ENCODE measurements at places on chromosomes 6 and 20.

DNA sequence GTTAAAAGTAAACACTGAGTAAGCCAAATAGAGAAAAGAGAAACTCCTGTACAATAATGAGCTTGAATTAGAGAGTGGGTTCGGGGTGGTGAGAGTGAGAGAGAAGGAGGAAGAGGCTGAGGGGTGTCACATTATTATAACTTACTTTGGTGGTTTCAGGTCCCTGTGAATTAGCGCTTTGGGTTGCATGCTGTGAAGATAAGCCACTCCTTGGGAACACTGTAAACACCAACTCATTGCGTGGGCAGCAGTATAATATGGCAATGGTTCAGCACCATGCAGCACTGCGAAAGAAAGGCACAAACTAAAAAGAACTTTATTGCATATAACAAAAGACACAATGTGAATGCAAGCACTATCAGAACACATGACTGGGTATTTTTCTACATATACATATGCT is 26.9 kb downstream of the MAP3K7 start:
- DNase-seq, result no peak

- no peak for DNase-seq
These were observed 6.7 kb downstream of the SNAI1 start for GRCh38 chr20:49989234-49990065.

- no peak for DNase-seq
These were observed 51.3 kb upstream of the ARMC2 start for GRCh38 chr6:108796875-108797274.

GRCh38 chr20:44247586-44248409 is 690 bp downstream of the GDAP1L1 start:
- no peak for DNase-seq

GRCh38 chr6:130517444-130517931 is 151.7 kb downstream of the TMEM200A start:
- DNase-seq, result no peak

DNA sequence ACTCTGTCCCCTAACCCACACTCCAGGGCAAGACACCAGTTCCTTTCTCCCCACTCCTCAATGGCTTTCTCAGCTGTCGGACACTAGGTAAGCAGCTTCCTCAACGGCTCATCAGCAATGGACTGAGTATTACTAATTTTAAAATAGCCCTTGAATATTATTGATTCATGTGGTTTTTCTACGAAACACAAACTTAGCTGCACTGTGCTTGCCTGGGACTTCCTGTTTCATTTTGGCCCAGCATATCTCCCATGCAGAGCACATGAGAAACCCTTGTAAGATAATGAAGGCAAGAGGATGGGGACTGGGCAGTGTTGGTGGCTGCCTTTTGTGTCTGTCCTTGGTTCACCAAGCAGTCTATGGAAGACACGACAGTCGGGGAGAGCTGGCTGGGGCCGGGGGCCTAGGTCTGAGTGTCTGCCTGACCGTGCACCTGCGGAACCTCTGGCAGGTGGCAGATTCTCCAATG is 48.9 kb downstream of the RNASET2 start:
- DNase-seq, result no peak

- DNase-seq, result peak; percentile 87
These were observed 91.4 kb upstream of the NEDD9 start for GRCh38 chr6:11323666-11324452.

- peak; percentile 93 for DNase-seq
These were observed at the start of the genes MRPL14 and TMEM63B for GRCh38 chr6:44127186-44128019. Gene MRPL14, minus strand, starts transcription at chr6:44127452. Its CDS starts 10,841 bp downstream, at chr6:44116611. Gene TMEM63B, plus strand, starts transcription at chr6:44127554. Its CDS starts 7,031 bp downstream, at chr6:44134585.

DNA sequence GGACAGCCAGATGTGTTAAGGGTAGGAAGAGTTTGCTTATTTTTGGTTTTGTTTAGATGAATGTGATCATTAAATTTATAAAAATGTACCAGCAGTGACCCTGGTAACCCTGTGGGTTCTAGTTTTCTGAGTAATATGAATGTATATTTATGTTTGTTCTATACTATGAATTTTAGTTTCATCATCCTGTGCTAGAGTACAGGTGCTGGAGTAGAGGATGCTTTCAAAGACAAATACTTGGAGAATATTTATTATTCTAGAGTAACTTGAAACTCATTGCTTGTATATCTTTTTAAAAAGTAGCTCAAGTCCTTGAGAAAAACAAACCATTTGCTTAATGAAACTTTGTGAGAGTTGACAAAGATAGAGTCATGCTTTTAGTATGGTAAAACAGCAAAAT is 7.8 kb downstream of the LRRC1 start:
- no peak for DNase-seq

GRCh38 chr20:37823296-37823980 is 79.5 kb upstream of the VSTM2L start:
- DNase-seq, result no peak

DNA sequence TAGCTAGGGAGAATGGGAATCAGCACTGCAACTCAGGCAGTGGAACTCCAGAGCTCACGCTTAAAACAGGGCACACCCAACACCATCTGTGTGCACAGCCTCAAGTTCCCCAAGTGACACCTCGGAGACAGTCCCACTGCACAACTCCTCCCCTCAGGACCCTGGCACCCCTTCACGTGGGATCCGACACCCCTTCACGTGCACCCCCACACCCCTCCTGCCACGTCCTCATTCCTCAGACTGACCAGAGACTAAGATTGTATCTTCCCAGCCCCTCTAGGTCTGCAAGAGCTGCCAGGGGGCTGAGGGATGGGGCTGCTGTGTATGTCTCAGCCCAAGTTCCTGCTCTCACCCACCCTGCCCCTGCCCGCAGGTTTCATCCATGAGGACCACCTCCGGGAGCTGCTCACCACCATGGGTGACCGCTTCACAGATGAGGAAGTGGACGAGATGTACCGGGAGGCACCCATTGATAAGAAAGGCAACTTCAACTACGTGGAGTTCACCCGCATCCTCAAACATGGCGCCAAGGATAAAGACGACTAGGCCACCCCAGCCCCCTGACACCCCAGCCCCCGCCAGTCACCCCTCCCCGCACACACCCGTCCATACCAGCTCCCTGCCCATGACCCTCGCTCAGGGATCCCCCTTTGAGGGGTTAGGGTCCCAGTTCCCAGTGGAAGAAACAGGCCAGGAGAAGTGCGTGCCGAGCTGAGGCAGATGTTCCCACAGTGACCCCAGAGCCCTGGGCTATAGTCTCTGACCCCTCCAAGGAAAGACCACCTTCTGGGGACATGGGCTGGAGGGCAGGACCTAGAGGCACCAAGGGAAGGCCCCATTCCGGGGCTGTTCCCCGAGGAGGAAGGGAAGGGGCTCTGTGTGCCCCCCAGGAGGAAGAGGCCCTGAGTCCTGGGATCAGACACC is 7.6 kb downstream of the MYL9 start:
- no peak for DNase-seq

- DNase-seq, result no peak
These were observed 235.2 kb downstream of the SYNE1 start for GRCh38 chr6:152401978-152402377.

- no peak for DNase-seq
These were observed 42.4 kb downstream of the PKHD1 start for GRCh38 chr6:52045033-52045432.

DNA sequence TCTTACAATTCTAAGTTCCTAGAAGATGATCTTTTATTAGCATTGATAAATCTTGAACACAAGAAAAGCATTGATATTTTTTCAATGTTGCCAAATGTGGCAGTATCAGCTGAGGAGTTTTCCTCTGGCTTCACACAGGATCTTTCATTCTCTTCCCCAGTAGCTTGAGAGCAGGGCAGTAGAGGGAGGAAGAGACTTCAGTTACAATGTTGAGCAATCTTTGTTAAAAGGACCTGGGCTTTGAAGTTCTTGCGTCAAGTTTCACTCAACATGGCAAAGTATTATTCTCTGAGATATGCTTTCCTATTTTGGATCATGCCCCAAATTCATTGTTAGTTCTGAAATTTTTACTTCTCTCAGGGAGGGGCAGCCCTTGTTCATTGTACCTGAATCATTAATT is 238.0 kb downstream of the COL12A1 start:
- no peak for DNase-seq

DNA sequence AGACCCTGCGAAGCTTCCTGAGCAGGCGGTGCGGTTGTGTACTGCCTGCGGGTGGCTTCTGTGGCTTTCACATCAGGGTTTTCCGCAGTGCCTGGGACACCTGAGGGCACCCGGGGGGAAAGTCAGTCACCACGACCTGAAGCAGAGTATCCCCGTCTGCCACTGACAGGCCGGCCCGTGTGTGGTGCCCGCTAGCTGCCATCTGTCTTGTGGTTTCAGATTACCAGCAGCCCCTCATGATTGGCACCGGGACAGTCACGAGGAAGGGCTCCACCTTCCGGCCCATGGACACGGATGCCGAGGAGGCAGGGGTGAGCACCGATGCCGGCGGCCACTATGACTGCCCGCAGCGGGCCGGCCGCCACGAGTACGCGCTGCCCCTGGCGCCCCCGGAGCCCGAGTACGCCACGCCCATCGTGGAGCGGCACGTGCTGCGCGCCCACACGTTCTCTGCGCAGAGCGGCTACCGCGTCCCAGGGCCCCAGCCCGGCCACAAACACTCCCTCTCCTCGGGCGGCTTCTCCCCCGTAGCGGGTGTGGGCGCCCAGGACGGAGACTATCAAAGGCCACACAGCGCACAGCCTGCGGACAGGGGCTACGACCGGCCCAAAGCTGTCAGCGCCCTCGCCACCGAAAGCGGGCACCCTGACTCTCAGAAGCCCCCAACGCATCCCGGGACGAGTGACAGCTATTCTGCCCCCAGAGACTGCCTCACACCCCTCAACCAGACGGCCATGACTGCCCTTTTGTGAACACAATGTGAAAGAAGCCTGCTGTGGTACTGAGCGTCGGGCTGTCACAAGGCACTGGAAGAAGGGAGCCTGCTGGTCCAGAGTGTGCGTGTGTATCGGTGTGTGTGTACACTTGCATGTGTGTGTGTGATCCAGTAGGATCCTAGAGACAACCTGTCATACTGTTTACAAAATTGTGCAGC is 54.4 kb downstream of the GOPC start:
- peak; percentile 53 for DNase-seq

GRCh38 chr20:6017880-6018279 is 36.0 kb downstream of the LRRN4 start:
- no peak for DNase-seq

GRCh38 chr6:168508903-168509302 is 67.9 kb downstream of the SMOC2 start:
- no peak for DNase-seq

DNA sequence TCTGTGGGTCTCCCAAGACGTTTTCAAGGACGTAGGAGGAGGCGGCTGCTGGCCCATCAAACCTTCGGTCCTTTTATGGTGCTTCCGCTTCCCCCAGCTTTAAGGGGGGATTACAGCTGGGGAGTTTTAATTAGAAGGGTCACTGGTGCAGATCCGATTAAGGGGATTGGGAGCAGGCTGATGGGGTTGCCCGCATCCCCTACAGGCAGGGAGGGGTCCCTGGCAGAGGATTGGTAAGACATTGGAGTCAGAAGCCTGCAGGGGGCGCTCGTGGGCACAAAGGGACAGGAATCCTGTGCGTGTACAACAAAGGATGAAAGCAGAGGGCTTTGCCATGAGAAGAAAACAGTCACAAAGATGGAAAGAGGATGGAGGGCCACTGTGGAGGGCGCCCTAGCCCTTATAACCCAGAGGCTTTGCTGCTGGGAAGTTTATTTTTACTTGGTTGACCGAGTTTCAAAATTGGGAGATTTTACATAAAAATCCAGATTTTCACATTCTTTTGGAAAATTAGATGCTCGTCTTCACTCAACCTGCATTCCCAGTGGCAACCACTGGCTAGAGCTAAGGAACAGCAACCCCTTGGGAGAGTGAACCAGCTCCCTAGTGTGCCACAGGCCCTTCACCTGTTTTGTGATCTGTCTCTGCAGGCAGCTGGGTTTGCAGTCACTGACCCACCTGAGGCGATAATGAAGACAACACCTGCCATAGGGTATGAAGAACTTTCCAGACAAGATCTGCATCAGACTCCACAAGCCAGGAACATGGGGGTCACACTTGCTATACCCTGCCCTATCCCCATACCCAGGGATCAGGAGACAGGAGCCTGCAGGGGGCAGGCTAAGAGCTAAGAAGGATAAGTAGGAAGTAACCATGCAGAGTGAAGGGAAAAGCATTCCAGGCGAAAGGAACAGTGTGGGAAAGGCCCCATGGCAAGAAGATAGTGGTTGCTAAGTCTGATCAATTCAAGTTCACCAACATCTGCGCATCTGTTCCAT is 97.7 kb downstream of the KCNB1 start:
- DNase-seq, result peak; percentile 22

DNA sequence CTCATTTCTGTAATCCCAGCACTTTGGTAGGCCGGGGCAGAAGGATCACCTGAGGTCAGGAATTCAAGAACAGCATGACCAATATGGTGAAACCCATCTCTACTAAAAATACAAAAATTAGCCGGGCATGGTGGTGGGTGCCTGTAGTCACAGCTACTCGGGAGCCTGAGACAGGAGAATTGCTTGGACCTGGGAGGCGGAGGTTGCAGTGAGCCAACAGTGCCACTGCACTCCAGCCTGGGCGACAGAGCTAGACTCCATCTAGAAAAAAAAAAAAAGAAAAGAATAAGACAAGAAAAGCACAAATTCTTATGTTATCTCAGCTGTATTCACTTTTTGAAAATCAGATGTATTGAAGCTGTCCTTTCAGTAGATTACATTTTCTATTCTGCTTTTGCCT is 289.4 kb downstream of the GRIK2 start:
- DNase-seq, result no peak

- no peak for DNase-seq
These were observed 921.9 kb upstream of the EYS start for GRCh38 chr6:66628917-66629316.

- DNase-seq, result no peak
These were observed 476.2 kb downstream of the ADGRB3 start for GRCh38 chr6:69111301-69111700.

GRCh38 chr20:2899243-2899642 is 26.0 kb downstream of the PTPRA start:
- no peak for DNase-seq

DNA sequence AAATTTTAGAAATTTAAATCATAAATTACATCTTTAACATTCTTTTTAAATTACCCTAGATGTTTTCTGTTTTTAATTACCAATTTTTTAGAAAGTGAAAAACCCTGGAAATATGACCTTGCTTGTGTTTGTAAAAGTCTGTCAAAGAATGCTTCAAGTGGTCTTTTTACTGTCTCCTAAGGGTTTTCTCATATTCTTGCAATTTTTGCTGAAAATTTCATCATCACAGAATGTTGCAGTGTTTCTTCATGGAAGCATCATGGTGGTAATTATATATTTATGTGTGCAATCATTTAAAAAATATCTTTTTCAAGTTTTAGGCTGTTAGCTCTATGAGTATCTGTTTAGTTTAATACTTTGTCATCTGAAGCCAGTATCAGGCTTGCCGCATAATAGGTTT is 178.2 kb downstream of the HDGFL1 start:
- no peak for DNase-seq

GRCh38 chr6:166245148-166245547 is 63.0 kb downstream of the PRR18 start:
- DNase-seq, result no peak

DNA sequence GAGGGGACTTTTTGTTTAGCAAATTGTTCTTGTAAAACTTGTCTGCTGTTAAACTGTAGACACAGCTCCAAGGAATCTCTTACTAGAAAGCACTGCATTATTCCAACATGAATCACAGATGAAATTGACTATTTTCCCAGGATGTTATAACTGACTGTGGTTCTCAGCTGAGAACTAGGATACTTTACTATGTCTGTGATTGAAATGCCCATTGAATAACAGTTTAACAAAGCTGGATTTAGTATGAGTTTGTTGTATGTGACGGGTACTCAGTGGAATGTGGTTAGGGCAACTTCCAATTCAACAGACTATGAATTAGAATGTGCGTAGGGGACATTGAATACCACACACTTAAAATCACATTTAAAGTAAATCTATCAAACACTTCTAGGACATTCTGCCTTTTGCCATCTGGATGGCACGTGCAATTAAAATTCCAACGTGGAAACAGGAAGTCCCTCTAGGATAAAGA is 193.4 kb upstream of the PREP start:
- DNase-seq, result no peak

- no peak for DNase-seq
These were observed 24.7 kb downstream of the MRPL14 start for GRCh38 chr6:44102527-44102926.

All from CD4-positive, alpha-beta T cell treated with Interleukin-4 for 1 hour (primary cell).